ENCODE measurements at places on chromosomes 7 and 10. TPM values are rescaled to one million over a fixed set of nuclear protein-coding genes. Genes with fewer than 3 reads are reported as not detected.

DNA sequence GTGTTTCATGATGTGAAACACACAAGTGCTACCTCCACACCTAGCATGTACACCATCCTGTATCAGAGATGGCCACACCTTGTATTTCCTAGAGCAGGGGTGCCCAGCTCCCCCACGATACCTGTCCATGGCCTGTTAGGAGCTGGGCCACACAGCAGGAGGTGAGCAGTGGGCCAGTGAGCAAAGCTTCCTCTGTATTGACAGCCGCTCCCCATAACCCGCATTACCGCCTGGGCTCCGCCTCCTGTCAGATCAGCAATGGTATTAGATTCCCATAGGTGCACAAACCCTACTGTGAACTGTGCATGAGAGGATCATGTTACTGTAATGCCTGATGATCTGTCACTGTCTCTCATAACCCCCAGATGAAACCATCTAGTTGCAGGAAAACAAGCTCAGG, 145.6 kb upstream of the RNF32 start:
- no peak for DNase-seq

DNA sequence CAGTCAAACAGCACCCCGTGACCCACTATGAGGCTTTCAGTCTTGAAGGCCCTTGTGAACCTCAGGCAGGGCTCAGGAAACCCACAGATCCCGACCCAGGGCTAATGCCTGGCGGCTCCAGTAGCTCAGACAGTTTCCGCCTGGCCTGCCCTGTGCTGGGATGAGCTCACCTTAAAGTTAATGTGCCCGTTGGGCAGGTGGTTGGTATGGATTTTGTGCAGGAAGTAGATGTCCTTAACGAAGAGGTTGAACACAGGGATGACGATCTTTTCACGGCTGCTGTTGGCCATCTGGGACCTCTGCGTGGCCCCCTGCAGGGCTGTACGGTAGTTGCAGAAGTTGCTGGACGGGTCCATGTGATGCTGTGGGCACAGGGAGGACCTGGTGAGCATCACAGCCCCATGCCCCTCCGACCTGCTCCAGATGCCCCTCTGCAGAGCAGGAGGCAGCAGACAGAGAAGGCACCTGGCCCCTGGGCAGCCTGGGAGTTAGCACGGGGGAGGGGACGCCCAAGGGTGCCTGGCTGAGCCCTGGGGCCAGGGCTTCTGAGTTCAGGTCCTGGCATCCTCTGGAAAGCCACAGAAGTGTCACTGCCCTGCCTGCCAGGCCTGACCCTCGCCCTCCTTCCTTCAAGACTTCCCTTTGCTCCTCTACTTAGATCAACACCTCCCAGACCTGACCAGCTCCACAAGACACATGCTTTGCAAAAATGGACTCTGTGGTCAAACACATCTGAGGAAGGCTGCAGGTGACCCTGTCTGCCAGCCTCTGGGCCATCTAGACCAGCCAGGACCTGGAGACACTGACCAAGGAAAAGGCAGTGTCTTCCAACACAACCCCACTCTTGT, 59.8 kb downstream of the CSGALNACT2 start:
- no peak for DNase-seq

- DNase-seq: no peak
Measured at GRCh38 chr7:112300831-112301407, 94.4 kb downstream of the ZNF277 start.

- no peak for DNase-seq
Measured at GRCh38 chr10:122132882-122133565, 138.1 kb upstream of the BTBD16 start.

DNA sequence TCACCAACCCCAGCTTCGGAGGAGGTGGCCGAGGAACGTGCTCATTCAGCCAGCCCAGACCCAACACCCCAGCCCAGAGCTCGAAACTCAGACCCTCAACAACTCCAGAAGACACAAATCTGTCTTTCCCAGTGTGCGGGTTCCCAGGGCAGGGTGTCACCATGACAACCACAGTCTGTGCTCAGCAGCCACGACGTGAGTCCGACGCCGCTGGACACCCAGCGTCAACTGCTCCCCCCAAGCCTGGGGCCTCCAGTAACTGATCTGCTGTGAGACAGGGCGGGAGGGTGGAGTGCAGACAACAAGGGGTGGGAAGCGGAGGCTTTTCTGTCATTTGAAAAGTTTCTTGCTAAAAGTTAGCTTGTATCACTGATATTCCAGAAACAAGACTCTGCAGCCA, 167.2 kb downstream of the MAD1L1 start:
- no peak for DNase-seq

LIPM gene
- not detected for total RNA-seq

SLC26A3 gene
- not detected for total RNA-seq

LDB3 gene
- total RNA-seq: 0.10 TPM
